ENCODE measurements at places on chromosomes 12 and 14. TPM values are rescaled to one million over a fixed set of nuclear protein-coding genes. Genes with fewer than 3 reads are reported as not detected.

NEUROD4 gene
- total RNA-seq, result not detected

TMCC3 gene
- 0.05 TPM for total RNA-seq

TAS2R13 gene
- total RNA-seq, result 0.74 TPM

- H3K27me3 ChIP-seq, result no peaks in the 10 kb centered on the region
- no peak overlapping the region for H3K27ac ChIP-seq
- H3K4me3 ChIP-seq, result no peak overlapping the region
- no peak for DNase-seq
Measured at GRCh38 chr12:97474161-97474560, 11.6 kb downstream of the RMST start.

DNA sequence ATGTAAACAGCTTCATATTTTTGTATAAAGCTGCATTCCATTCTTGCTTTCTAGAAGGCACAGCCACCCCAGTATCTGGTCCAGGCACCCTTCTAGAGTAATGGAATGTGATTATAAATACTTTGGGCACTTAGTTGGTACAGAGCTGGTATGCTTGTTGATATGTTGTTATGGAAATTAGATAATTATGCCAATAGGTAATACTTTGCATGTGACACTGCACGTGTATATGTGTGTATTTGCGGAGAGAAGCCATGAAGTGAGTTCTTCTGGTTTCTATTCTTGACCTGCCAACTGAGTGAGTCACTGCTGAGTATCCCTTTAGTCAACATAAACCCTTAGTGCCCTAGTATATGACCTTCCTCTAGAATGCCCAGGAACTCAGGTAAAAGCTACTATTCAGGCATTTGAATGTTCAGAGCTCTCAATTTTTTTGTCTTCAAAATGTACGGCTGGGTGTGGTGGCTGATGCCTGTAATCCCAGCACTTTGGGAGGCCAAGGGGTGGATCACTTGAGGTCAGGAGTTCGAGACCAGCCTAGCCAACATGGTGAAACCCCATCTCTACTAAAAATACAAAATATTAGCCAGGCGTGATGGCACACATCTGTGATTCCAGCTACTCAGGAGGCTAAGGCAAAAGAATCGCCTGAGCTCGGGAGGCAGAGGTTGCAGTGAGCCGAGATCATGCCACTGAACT is 6.2 kb upstream of the TCP11L2 start:
- H3K36me3 ChIP-seq, result no peaks in the 10 kb centered on the region
- H3K27ac ChIP-seq, result no peak overlapping the region
- H3K4me1 ChIP-seq, result peaks cover 11% of the 10 kb centered on the region
- H3K4me3 ChIP-seq, result no peak overlapping the region
- no peak for DNase-seq

GRCh38 chr12:46108721-46109120 is 118.3 kb upstream of the SCAF11 start:
- no peaks in the 10 kb centered on the region for H3K36me3 ChIP-seq
- H3K4me3 ChIP-seq, result no peak overlapping the region
- no peak for DNase-seq
- no peaks in the 10 kb centered on the region for H3K4me1 ChIP-seq
